Amniotic epithelial cell (primary cell): ENCODE measurements at places on chromosomes 16 and 17.

DNA sequence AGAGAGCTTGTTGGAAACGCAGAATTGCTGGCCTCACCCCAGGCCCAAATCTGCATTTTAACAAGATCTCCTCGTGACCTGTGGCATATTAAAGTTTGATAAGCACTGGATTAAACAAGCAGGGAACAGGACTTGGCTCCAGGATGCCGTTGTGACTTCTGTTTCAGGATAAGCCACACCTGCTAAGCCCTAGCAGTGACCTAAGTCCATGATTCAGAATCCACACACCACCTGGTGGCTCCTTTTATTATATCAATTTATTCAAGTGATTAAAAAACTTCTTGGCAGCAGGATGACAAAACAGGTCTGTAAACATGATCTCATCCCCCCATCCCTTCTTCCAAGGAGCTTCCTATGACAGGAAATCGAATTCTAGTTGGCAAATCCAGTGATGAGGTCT, 9.1 kb downstream of the NAGPA start:
- peak; percentile 7 for DNase-seq

DNA sequence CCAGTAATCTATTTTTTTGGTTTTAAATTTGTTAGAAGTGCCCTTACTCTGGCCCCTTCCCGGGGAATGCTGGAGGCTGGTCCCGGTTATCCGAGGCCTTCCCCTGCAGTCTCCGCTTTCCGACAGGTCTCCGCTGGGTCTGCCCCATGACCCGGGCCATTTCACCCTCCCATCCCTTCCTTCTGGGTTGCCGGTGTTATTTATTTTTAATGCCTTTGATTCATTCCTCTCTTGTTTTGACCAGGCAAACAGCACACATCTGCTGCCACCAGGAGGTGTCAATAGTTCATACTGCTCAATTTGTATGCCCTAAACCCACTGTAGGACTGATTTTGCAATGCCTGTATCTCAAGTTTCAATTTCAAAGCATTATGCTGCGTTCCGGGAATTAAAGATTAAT, 113.2 kb upstream of the IRX5 start:
- no peak for DNase-seq

DNA sequence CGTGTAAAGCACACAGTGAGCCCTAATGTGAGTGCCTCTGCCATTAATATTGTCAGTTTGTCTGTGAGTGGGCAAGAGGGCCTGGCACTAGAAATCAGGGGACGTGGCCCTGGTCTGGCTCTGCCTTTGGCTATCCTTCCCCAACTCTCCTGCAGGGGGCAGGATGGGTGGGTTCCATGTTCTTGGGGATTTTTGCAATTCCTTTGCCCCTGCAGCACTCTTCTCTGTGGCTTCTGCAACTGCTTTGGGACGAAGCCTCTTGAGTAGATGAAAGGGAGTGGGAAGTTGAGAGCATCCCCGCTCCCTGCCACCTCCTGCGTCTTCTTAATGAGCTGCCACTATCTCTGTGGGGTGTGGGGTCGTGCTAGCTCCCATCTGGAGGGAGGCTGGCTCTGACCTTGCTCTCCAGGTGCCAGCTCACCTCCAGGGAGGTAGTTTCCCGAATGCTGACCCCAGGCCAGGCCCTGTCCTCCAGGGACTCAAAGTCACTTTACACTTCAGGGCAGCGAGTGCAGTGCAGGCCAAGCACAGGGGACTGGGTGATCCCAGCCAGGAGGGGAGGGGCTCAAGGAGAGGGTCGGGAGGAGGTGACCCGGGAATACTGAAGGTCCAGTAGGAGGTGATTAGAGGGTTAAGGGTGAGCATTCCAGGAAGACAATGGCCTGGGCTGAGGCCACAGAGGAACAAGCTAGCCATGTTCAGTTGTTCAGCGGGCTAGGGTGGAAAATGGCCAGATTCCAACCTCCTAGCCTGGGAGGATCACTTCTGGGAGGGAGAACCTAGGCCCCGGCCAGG, 121.0 kb upstream of the NLRP1 start:
- no peak for DNase-seq

GRCh38 chr16:85378145-85379040, 234.7 kb upstream of the GSE1 start:
- DNase-seq = no peak

DNA sequence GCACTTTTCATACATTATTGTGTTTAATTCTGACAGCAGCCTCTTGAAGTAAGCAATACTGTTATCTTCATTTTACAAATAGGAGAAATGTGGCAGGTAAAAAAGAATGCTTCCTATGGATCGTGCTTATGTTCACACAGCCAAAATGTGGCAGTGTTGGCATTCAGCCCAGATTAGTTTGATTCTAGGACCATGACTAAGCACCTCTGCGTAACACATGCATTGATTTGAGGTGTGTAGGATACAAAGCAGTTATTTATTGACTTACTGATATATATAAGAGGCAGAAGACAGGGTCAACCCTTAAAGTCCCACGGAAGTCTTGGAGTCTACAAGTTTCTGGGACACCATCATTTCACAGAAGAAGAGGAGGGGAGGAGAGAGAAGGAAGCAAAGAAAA, 1144.4 kb upstream of the GOT2 start:
- no peak for DNase-seq

DNA sequence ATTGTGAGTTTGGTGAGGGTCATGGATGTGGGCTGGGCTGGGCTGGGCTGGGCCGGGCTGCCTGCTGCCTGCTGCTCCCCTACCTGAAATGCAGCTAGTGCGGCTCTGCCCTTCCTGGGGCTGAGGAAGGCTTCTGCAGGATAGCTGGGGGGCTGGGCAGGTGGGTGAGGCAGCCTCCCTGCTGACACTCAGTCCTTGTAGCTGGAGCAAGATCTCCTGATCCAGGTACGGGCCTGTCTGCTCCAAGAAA, 4.7 kb downstream of the RPL13 start:
- DNase-seq = no peak

- no peak for DNase-seq
Measured at GRCh38 chr17:2030779-2031163, 818 bp downstream of the DPH1 start.

GRCh38 chr16:11614587-11615175, 28.0 kb upstream of the LITAF start:
- no peak for DNase-seq

DNA sequence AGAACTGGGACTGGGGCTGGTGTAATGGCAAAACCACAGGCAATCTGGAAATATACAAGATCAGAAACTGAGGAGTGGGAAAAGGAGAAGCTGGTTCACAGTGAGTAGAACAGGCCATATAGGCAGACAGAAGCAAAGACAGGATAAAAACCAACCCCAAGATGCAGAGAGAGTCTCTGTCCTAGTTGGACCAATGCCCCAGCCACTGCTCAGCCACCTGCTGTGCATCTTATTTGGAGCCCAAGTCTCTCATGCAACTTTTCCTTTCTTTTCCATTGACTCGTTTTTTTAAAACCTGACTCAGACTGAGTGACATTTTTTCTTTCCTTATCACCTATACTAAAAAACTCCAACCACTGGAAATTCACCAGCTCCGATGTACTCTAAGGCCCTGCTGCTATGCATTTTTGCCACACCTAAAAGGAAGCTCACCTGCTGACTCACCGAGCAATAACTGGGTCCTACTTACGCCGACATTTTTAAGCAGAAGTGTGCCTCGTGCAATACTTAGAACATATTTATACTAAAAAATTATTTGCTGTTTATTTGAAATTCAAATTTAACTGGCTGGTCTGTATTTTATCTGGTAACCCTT, 100.8 kb upstream of the XYLT1 start:
- no peak for DNase-seq

- DNase-seq = peak; percentile 53
Measured at GRCh38 chr16:71746442-71747046, 22.0 kb upstream of the PHLPP2 start.

DNA sequence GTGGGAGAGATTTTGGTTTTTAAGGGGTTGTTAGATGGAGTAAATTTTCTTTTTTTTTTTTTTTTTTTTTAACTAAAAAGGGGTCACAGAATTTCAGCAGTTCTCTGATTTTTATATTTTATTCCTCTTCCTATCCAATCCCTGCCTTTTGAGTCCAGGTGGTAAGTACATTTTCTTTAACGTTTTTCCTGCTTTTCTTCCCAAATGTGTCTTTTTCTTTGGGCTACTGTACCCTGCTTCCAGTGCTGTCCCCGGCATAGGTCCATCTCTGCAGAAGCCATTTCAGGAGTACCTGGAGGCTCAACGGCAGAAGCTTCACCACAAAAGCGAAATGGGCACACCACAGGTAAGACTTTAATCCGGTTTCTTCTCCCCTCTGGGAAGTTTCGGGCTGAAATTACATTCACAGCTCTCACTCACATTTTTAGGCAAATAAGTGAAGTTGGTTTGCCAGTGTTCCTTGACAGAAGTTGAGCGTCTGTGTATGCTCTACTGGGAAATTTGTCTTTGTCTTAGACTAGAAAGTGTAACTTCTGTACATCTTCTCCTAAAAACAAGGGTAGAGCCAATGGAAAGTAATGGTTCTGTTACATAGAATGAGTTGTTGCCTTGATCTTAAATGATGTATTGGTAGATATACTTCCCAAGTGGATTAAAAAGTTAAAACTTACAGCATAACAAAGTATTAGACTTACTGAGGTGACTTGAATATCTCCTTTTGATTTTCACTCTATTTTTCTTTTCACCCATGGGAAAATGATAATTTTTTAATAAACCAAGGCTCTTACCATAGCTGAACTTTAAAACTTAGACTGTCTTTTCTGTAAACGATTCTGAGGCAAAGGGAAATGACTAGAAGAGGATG, 54.5 kb downstream of the TUBD1 start:
- DNase-seq = peak; percentile 64

DNA sequence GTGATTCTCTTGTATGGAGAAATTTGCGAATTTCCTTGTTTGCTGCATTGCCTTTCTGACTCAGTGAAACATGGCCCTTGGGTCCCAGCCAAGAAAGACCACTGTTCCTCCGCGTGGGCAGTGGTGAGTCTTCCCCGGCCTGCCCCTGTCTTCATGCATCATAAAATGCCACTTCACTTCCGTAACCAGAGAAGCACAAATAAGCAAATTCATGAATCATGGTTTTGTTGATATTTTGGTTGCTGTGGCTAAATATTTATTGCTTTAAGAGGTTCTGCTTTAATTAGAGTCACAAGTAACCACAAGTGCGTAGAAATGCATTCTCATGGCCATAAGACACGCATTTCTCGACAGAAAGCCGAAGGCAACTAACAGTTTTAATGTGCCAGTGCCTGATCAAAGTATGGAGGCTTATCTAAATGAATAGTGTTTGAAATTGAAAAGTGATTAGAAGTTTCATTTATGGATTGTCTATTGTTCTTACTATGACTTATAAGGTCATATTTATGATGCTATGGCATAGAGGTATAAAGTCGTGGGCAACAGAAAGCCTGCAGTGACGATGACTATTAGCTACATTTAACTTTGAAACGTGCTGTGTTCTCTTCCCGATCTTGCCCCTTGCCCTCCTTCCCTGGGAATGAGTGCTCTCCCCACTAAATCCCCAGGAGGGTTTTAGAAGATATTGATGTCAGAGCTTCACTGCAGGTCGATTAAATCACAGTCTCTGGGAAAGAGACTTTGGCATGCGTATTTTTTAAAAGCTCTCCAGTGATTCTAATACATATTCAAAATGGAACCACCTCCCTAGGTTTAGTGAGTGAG, 76.0 kb downstream of the WIPI1 start:
- peak; percentile 99 for DNase-seq

GRCh38 chr16:30619202-30619601, 9.0 kb upstream of the ZNF689 start:
- DNase-seq = peak; percentile 62

- DNase-seq = peak; percentile 51
Measured at GRCh38 chr16:89873109-89873971, at the start of gene TCF25. TSS of gene TCF25 (plus strand) at chr16:89873592. CDS start at chr16:89873668, 76 bp downstream.

DNA sequence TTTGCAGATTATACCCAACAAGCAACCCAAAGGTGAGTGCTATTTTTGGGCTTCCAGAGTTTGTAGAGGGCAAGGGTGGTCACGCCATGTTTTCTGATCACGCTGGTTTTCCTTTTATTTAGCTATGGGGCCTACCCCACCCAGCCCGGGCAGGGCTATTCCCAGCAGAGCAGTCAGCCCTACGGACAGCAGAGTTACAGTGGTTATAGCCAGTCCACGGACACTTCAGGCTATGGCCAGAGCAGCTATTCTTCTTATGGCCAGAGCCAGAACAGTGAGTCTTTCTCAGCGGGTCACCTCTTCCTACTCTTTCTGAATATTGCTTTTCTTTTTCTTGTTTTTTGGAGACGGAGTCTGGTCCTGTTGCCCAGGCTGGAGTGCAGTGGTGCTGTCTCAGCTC, 2.5 kb downstream of the FUS start:
- no peak for DNase-seq

DNA sequence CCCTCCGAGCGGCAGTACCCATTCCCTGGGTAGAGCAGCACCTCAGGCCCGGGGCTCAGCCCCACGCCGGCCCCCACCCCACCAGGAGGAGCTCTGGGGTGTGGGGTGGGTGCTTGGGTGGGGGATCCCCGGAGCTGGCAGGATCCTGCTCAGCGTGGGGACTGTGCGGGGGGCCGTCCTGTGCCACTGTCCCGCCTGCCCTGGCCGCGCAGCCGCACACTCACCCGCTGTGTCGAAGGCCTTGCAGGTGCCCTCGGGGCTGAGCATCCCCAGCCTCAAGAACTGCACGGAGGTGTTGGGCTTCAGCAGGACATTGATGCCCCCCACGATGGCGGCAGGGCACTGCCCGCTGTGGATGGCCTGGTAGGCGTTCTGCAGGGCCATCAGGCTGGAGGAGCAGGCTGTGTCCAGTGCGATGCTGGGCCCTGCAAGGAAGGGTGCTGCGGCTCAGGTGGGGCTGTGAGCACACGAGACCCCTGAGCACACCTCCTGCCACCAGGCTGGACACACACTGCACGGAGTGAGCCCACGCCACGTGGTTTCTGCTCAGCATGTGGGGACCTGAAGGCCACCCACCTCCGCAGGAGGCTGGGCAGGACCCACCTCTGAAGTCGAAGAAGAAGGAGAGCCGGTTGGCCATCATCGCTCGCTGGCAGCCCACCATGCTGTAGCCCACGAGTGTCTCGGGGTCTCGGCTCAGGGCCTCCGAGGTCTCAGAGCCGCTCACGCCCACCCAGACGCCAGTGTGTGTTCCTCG, 4.9 kb downstream of the FASN start:
- DNase-seq = no peak

- no peak for DNase-seq
Measured at GRCh38 chr16:4673387-4674046, 19.8 kb upstream of the NUDT16L1 start.

DNA sequence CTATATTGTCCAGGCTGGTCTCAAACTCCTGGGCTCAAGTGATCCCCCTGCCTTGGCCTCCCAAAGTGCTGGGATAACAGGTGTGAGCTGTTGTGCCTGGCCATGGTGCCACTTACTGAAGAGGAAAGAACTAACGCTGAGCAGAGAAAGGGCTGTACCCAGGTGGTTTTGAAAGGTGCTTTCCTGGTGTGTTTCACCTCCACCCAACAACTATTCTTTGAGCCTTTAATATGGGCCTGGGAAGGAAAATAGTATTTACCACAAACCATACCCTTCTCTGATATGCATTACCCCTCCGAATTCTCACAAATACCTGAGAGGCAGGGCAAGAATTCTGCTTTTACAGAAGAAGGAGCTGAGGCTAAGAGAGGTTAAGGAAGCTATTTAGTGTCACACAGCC, 24.8 kb downstream of the KPNA2 start:
- no peak for DNase-seq
